ENCODE measurements at places on chromosomes 1 and 21.
A peak's percentile ranks its signal among the peaks of the same experiment; 100 is the strongest.

DNA sequence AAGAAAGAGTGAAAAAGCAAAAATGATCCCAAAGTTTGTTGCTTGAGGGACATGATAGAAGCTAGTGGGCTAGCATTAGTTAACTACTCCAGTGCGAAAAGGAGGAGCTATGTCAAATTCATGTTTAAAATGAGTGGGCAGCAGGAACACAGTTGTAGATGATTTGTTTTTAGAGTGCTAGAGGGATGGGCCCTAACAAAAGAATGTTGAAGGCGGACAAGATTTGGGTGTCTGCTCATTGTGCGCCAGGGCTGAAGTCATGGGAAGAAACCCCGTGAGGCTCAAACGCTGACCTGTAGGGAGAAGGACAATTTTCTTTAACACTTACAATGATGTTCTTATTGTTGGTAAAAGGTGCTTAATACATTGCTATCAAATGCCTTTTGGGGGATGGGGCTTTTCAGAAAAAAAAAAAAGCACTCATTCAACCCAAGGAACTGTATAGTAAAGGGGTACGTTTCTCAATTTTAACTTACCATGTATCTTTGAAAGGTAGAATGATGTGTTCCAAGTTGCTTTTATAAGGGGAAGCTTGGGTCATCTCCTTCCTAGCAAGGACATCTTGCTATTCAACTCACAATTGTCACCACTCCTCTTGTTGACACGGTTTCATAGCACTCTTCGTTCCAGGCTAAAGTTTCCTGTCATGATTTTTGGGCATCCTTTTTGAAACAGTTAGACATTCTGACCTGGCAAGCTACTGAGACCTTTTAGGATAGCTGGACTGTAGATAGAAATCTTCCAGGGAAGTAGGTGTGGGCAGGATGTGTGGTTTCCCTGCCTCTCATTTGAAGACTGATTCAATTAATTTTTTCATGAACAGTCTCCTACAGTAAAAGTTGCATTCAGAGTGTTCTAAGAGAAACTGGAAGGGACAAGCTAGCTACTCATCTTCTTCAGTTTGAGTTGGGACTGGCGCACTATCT lies 53.0 kb upstream of the CNN3 start:
- no peak for DNase-seq

GRCh38 chr1:43269627-43270375 lies at the start of gene TMEM125:
Gene TMEM125 (plus strand): TSS chr1:43269983. CDS start chr1:43272723, 2,740 bp downstream.
- DNase-seq = no peak

DNA sequence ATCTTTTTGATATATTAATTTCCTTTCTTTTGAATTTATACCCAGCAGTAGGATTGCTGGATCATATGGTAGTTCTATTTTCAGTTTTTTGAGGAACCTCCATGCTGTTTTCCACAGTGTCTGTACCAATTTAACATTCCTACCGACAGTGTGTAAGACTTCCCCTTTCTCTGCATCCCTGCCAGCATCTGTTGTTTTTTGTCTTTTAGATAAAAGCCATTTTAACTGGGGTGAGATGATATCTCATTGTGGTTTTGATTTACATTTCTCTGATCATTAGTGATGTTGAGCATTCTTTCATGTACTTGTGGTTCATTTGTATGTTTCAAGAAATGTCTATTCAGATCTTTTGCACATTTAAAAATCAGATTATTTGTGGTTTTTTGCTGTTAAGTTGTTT lies 62.4 kb upstream of the STUM start:
- DNase-seq = no peak

- no peak for DNase-seq
These were observed at the start of gene CD101 for GRCh38 chr1:117001254-117001927. Gene CD101 (plus strand): TSS chr1:117001760. CDS start chr1:117001818, 58 bp downstream.

DNA sequence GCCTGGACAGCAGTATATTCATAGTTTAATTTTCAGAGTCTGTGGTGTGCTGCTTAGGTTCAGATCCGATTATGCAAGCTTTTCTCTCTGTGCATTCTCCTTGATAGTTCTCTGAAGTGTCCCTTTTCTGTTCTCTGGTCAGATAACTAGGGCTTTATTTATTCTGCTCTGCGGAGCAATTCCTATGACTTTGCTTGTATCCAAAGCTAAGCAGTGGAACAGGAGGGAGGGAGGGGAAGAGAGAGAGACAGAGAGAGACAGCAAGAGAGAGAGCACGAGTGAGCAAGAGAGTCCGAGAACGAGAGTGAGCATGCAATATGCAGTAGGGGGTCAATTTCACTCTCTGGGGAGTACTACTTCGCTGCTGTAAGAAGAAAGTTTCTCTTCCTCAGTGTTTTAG lies 113.3 kb downstream of the XPR1 start:
- DNase-seq = no peak

DNA sequence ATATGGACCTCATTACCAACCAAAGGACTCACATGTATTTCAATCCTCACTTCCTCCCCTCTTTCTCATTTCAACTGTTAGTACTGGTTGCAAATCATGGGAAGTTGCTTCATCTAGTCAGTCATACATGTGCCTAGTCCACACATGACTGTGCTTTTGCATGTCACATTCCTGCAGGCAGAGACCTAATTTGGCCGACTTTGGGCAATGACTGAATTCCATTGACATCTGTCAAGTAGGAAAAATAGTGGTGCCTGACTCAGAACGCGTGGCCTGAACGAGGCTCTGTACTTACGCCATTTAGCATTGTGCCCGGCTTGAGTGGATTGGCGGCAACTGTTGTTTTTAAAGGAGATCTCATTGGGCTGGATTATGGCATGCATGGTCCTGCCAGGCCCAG lies 18.0 kb downstream of the PTPRU start:
- no peak for DNase-seq

- no peak for DNase-seq
These were observed 28.9 kb upstream of the NLRP3 start for GRCh38 chr1:247387096-247387495.

DNA sequence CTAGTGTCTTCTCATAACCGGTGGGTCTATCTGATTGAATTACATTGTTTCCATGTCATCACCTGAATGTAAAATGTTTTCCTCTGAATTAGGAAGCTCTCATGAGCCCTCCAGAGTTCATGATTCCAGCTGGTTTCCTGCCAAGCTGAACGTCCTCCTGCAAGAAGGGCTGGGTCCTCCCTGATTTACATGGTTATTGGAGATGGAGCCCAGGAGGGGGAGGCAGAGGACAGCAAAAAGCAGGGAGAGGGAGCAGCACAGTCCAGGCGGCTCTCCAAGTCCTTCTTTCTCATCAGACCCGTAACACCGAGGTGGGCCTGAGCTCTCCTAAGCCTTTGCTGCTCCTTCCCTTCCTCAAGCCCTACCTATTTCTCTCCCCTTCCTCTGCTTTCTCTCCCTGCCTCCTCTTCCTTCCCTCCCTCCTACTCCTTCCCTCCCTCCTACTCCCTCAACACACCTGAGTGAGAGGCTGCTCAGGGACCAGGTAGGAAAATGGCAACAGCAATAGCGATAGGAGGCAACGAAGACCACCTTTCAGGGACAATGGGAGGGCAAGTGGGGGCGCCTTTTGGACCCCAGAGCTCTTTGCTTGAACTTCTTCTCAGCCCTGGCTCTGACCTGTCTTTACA lies 265.9 kb downstream of the PRDM2 start:
- peak; percentile 52 for DNase-seq

GRCh38 chr1:230957580-230957989 lies 21.1 kb downstream of the TTC13 start:
- no peak for DNase-seq

DNA sequence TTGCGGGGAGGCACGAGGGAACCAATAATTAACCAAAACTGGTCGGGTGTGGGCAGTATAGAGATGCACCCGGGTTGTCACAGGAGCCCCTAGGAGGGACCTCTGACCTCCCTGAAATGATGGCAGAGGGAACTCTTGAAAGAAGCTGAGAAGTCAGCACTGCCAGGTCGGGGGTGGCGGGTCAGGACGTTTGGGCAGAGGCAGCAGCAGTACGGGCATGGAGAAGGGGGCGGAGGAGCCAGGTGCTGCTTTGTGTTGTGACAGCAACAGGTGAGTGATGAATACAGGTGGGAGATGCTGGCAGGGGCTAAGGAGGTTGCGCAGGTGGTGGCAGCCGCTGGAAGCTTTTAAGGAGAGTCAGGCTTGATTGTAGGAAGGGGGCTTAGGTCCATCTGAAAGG lies 11.7 kb downstream of the TNFRSF1B start:
- DNase-seq = no peak

DNA sequence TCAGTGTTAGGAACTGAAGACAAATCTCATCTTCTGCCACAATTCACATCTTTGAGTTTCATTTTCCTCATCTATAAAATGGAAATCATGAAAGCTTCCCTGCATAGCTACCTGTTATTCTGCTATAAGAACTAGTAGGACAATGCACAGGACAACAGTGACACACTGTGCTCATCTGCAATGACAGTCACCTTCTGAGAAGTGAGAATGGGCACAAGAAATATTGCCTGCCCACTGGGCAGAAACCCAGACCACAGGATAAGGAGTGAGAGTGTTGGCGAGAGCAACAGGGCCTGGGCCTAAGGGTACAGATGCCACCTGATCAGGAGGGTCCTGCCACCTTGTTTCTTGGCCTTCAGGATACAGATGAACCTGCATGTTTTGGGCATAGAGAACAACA lies 23.3 kb upstream of the ARTN start:
- no peak for DNase-seq

DNA sequence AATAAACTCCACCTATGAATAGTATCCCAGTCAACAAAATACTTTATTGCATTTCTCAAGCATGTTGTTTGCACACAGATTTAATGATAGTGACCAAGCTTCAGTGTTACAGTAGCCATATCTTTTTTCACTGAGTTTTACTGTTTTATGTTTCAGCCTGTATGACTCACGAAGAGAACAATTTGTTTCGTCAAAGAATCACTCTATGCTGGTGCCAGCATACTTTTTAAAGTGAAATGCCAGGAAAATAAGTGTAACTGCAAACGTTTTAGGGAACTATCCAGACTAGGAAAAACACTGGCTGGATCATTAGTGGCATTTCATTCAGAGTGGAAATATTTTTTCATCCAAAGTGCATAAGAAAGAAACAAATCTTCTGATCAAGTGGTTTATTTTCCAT lies 210.8 kb downstream of the COL11A1 start:
- no peak for DNase-seq

DNA sequence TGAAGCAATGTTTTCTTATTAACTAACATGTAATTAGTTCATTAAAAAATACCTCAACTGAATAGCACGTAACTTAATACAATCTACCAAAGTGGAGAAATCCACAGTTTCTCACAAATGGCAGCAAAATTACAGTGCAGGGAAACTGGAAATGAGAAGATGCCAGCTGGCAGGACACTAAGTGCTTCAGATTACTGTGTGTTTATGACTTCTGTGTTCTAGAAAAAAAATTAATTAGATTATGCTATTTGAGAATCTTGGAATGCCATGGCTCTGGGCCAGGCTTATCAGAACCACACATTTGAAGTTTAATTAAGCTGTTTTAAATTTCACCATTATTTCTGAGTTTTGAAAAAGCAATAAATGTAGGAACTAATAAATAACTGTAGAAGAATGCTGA lies 357.6 kb downstream of the TGFB2 start:
- DNase-seq = no peak

- DNase-seq = no peak
These were observed 37.0 kb downstream of the MATN1 start for GRCh38 chr1:30686236-30686935.

GRCh38 chr1:226616636-226617035 lies 68.1 kb downstream of the STUM start:
- no peak for DNase-seq

GRCh38 chr21:42534421-42535378 lies 21.0 kb downstream of the SLC37A1 start:
- no peak for DNase-seq

DNA sequence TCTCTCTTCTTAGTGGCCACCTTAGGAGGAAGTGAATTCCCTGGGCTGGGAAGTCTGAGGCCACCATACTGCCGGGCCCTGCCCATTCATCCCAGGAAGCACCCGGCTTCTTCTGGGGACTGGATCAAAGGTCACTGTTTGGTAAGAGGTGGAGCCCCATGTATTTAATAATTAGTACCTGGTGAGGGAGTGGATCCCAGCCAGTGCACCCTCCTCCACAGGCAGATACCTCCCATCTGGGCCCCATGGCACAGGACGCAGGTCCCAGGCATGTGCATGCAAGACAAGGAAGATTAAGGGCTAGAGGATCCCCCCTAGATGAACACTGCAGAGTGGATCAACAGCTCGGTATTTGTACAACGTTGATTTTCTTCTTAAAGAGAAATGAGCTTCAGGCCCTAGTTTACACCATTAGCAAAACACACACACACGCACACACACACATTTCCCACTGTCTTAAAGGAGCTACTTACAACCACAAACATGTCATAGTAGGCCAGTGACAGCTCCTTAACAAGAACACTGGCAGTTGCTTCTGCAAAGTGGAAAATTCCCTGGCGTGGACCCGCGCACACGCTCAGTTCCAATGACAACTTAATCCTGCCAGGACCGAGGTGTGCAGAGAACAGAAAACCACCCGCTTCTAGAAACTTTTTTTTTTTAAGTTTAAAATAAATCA lies 90.7 kb downstream of the MRPL37 start:
- no peak for DNase-seq

- no peak for DNase-seq
These were observed 34.1 kb downstream of the BMP8A start for GRCh38 chr1:39525366-39526165.

GRCh38 chr1:156388174-156389137 lies 19.4 kb downstream of the RHBG start:
- peak; percentile 73 for DNase-seq

DNA sequence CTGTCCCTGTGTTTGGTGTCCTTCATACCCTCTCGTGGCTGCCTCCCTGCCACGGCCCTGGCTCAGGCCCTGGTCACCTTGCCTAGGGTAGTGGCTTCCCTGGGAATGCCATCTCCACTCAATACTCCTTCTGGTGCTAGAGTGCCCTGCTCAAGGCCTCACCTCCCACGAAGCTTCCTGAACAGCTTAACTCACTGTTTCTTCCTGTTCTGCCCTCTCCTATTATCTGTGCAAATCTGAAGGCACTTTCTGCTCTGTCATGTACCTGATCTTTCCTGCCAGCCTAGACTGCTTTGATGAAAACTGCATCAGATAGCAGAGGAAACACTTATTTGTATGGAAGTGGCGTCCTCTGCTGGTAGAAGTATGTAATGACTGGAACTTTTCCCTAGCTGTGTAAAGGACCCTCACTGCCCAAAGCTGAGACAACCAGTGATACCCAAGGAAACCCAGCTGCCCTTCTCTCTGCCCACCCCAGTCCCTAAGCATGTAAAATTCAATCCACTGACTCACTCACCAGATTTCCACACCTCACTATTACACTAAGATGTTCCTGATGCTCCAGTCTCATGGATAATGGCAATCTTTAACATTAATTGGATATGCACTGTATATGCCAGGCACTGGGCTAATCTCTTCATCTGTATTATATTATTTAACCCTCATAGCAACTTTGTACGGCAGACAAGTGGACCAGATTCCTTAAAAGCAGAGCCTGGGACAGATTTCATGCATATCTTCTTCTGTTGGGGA lies 36.2 kb upstream of the BTG2 start:
- DNase-seq = peak; percentile 58
